Kidney tubule cell (primary cell): ENCODE measurements at places on chromosomes 7 and 10.

- DNase-seq = no peak
Observed at GRCh38 chr10:114575417-114576131, 82.5 kb downstream of the ABLIM1 start.

DNA sequence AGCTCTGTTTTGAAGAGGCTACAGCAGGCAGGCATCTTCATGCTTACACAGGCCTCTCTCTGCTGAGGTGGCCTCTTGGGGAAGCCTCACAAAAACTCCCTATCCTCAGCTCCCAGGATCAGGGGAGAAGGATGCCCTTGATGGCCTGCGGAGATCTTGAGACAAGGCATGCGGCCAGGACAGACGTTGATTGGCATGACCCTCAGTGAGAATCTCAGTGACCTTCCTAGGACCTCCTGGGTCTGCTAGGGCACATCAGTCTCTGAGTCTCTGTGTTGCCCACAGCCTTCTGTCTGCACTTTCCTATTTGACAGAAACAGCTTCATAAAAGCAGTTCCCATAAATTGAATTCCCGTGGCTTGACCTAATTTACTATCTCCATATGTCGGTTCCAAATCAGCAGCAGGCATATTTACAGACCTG lies 1005.8 kb upstream of the C7orf33 start:
- no peak for DNase-seq

DNA sequence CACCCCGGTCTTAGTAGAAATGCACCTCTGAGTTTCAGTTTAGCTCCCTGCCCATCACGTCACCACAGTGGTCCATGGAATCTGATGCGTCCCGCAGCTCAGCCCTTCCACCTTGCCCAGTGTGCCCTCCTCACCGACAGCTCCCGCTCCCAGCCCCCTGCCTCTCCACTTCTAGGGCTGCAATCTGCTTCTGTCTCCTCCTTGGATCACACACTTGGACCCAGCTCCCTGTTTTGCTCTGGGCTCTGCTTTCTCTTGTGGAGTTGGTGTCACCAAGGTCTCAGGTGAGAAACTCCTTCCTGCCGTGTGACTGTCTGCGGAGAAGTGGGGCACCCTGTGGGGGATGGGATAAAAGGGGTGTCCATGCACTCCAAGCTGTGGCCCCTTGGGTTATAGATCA lies 37.9 kb downstream of the GPR26 start:
- no peak for DNase-seq

GRCh38 chr10:113132591-113133121 lies 182.6 kb downstream of the TCF7L2 start:
- DNase-seq = no peak

GRCh38 chr10:6919077-6919476 lies 339.0 kb upstream of the PRKCQ start:
- DNase-seq = no peak
